Ovary (tissue), 10 donors: ENCODE measurements at places on chromosomes 4 and X.

DNA sequence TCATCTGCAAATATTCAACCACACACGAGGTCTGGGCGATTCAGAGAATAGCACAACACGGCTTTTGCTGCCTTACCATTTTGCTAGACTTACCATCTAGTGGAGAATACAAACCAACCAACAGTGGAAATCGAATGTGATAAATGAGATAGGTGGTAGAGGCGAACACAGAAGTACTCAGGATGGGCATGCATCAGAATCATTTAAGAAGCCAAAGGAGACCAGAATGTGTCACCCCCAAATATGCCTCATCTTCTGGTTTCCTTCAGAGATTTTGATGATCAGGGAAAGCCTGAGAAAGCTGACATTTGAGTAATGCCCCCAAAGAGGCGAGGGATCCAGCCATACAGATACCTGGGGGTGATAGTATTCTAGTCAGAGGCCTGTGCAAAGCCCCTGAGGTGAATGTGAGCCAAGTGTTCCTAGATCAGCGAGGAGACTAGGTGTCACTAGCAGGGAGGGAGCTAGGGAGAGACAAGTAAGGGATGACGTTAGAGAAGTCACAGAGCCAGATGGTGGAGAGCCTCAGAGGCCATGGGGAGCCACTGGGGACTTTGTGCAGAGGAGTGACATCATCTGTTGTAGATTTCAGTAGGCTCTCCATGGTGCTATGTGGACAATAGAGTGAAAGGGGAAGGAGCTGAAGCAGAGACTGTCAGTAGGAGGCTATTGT lies 1.7 kb downstream of the MTMR1 start:
- no peak for DNase-seq

GRCh38 chrX:99091459-99091858 lies 1318.6 kb downstream of the PCDH19 start:
- DNase-seq = no peak

DNA sequence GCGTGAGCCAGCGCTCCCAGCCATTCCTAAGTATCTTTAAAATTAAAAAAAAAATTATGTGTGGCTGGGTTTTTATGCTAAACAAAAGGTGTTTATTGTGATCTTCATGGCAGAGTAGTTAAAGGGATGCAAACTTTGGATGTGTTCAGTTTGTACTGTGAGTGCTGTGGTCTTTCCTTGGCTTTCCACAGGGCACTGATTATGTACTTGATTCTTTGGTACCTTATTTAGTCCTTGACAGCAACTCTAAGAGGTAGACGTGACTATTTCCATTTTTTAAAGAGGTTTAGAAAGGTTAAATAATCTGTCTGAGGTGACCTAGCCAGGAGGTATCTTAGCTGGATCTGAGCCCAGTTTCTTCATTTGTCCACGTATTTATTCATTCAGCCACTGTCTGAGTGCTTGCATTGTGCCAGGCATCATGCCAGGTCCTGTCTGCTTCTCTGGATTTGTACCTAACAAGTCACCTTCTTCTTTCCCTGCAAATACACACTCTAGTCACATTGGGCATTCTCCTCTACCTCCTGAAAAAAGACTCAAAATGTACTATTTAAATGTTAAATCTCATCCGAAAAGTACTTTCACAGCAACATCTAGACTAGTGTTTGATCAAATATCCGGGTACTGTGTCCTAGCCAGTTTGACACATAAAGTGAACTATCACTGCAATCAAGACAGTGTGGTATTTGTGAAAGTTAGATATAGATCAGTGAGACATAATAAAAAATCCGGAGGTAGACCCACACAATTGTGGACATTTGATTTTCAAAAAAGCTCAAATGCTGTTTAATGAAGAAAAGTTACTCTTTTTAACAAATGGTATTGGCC lies 31.5 kb downstream of the WWC2 start:
- DNase-seq = no peak

DNA sequence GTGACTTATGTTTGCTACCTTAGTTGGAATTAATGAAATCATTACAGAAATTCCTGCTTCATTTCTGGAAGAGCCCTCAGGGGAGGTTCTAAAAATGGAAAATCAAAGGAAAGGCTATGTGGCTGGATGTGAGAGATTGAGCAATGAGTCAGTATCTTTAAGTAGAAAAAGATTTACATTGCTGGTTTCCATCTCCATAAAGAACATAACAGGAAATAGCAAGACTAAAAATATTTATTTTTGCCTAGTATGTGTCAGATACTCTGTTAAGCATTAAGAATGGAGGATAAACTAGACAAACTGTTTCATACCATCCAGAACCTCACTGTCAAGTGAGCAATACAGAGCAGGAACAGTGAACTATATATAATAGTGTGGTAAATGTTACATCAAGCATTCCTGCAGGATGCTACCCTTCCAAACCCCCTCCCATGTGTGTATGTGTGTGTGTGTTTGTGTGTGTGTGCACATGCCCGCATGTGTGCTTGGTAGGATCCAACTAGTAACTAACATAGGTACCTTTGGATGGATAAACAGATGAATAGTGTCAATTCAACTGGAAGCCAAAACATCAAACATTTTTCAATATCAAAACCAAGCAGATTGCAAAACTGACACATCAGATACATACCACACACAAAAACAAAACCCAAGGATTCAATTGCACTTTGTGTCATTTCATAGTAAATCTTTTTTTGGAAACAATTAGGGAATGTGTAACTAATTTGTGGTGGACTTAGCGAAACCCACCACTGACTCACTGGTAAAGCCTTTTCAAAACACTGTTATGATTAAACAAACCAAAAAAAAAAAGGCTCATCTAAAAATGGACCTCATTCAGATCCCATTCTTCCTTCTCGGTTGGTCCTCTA lies 223.4 kb downstream of the SHROOM3 start:
- no peak for DNase-seq
